ENCODE measurements at places on chromosomes 7 and 10. TPM values are rescaled to one million over a fixed set of nuclear protein-coding genes. Genes with fewer than 3 reads are reported as not detected.
A peak's percentile ranks its signal among the peaks of the same experiment; 100 is the strongest.

MTPN gene
- total RNA-seq = 124 TPM

DNA sequence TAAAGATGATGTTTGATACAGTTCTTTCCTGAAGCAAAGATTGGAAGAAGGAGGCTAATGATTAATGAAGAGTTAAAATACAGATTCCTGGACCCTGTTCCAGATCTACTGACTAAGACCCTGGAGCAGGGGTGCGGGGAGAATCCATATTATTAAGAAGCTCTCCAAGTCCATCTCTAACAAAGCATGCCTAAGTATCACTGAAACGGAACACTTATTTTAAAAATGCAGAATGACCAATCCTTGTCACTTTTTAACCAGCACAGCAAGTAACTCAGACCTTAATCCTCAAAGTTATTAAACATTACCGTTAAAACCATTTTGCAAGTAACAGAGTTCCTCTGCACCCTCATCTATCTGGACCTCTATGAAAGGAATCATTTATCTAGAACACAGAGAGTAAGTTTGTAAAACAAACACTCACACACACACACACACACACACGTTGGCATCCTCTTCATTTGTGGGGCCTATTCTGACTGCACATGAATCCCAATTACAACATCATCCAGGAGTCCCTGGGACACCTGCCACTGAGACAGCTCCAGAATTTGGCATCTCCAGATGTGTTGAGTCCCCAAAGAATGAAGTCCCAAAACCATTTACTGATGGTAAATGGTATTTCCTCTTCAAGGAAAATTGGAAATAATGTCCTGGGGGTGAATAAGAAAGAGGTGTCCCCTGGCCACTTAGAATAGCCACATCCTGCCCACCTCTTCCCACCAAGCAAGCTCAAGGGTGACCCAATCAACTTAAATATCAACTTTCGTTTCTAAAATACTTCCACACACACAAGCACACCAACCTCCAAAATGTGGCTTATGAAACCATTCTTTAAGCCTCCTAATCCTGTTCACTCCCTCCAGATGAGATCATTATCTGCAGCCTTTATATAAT lies 117.5 kb downstream of the PARD3 start:
- peak; percentile 98 for DNase-seq

GRCh38 chr10:131815266-131816156 lies 85.3 kb upstream of the PPP2R2D start:
- DNase-seq = no peak

RAMP3 gene
- not detected for total RNA-seq

- DNase-seq = no peak
Measured at GRCh38 chr10:110008518-110009339, 945 bp downstream of the ADD3 start.

CYP17A1 gene
- total RNA-seq = not detected

- no peak for DNase-seq
Measured at GRCh38 chr7:147170341-147171012, 1053.9 kb downstream of the CNTNAP2 start.

DNA sequence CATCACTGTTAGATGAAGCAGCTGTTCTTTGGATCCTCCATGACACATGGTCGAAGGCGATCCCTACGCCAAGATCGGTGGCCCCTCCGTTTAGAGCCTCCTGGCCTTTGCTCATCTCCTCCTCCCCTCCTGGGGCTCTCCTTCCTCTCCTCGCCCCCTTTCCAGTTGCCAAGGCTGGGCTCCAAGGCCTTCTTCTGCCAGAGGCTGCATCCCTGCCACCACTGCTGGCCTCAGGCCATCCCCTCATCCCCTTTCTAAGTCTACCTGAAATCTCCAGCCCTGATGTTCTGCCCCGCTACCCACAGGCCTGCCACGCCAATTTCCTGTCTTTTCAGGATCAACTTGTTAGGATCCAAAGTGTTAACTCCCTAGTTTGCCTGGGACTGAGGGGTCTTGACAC lies 265.1 kb upstream of the ZMIZ1 start:
- no peak for DNase-seq

GRCh38 chr7:157577061-157577460 lies 240.3 kb downstream of the DNAJB6 start:
- no peak for DNase-seq

DNA sequence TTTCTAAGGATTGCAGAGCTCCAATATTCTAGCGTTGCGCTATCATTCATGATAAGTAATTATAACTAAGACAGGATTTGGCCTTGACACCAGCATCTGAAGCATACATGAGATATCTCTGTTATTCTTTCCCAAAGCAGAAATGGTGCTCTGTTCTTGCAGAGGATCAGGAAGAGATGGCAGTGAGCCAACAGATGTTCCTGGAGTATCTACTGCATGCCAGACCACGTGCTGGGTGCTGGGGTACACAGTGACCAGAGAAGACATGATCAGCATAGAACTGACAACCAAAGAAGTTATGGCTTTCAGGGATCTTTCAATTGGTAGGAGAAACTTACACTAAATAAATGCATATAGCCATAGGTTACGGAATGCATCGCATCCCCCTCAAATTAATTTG lies 63.7 kb upstream of the PLXNA4 start:
- no peak for DNase-seq

GRCh38 chr10:10326116-10326515 lies 691.6 kb upstream of the CELF2 start:
- no peak for DNase-seq

DNA sequence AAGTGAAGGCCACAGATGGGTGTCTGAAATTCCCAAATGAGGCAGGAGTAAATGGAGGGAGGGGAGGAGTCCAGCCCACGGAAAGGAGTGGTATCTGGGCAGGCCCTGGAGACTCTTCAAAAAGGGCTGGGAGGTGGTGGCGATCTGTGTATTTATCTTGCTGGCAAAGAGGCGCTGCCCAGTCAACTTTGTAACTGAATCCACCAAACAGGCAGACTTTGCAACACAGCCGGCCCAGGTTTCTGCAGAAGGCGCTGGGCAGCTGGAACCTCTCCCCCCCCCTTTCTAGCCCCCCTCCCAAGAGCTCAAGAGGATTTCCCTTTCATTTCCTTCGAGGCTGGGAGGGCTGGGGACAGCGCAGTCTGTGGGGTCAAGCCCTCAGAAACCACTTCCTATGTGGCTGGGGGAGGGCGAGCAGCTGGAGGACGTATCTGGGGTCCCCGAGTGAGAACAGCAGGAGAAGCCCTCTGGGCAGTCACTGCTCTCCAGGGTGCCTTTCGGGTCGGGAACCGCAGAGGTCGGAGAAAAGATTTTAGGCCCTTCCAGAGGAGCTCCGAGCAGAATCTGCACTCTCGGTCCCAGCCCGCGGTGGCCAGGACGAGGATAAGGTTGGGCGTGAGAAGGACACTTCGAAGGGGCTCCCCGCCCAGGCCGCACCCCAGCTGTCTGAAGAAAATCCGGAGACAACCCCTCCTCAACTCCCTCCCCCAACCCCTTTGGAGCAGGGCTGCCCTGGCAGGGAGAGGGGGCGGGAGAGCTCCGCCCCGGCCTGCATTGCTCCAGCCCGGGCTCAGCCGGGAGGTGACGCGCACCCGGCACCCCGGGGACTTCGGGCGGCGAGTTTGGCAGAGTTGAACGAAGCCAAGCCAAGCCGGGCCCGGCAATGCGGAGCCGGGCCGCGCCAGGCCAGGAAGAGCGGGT lies 965 bp downstream of the ZCCHC24 start:
- no peak for DNase-seq
